Prostate gland (tissue), 2 donors: ENCODE measurements at places on chromosomes 5 and 9. TPM values are rescaled to one million over a fixed set of nuclear protein-coding genes. Genes with fewer than 3 reads are reported as not detected.
A peak's percentile ranks its signal among the peaks of the same experiment; 100 is the strongest.

PMPCA gene
- 29.2 TPM for total RNA-seq

CARTPT gene
- 1.5 TPM for total RNA-seq

PRDM9 gene
- 4.7 TPM for total RNA-seq

DIRAS2 gene
- not detected for total RNA-seq

EIF4E1B gene
- not detected for total RNA-seq

SLC34A1 gene
- total RNA-seq: not detected

SRD5A1 gene
- 9.4 TPM for total RNA-seq

ORM2 gene
- 0.91 TPM for total RNA-seq

TAF11L11 gene
- total RNA-seq: not detected

IFNA21 gene
- total RNA-seq: not detected

PKN3 gene
- total RNA-seq: 4.4 TPM

GFI1B gene
- total RNA-seq: 0.85 TPM

- DNase-seq: no peak
Observed at GRCh38 chr5:170573660-170574059, 69.8 kb downstream of the KCNIP1 start.

GRCh38 chr5:163878490-163878889, 373.1 kb downstream of the MAT2B start:
- no peak for DNase-seq

GRCh38 chr5:176381979-176382378, 6.4 kb downstream of the NOP16 start:
- DNase-seq: no peak

GRCh38 chr5:64569858-64570257, 64.0 kb downstream of the RGS7BP start:
- no peak for DNase-seq

DNA sequence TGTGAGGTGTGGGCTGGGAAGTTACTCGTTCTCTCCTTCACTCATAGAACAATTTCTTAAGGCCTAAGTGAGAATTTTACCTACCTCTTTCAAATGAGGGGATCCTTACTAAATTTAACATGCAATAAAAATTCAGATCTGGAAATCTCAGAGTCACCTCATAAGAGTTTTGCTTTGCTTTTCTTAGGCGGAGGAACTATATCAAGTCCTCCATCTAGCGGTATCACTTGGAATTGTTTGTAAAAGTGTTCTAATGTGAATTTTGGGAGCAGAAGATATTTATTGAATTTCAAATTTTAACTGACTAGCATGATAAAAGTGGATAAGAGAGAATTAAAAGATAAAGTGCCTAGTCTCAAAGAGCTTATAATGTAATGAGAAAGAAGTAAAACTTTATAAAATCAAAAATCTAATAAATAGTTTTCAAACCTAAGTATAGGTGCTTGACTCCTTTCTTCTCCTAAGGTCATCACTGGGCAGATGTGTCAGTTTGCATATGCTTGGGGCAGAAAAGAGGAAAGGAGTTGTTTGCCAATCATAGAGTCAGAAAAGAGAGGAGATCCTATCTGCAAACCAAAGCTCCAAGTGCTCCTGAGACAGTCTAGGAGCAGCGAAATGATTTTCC, 145.7 kb upstream of the DAB2 start:
- no peak for DNase-seq

GRCh38 chr5:75363726-75364495, 26.9 kb downstream of the HMGCR start:
- DNase-seq: peak; percentile 79

GRCh38 chr5:133952729-133953567, 15.5 kb downstream of the C5orf15 start:
- no peak for DNase-seq

DNA sequence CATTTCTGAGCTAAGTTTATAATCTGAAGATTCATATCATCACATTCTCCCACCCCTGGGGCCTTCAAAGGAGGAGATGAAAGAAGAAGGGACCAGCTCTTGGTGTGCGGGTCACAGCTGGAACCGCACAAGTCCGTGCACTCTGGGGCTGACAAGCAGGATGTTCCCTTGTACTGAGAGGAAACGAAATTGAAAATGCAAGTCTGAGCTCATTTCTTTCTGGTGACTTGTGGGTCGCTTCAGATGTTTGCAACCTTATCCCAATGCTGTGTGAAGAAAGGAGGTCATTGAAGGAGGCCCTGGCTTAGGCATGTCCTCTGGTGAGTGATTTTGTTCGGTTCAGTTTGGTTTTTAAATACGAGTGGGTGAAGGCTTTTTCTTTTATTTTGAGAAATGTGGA, 59.6 kb downstream of the C9orf152 start:
- no peak for DNase-seq

- DNase-seq: no peak
Observed at GRCh38 chr5:95471942-95472341, 80.8 kb downstream of the FAM81B start.

DNA sequence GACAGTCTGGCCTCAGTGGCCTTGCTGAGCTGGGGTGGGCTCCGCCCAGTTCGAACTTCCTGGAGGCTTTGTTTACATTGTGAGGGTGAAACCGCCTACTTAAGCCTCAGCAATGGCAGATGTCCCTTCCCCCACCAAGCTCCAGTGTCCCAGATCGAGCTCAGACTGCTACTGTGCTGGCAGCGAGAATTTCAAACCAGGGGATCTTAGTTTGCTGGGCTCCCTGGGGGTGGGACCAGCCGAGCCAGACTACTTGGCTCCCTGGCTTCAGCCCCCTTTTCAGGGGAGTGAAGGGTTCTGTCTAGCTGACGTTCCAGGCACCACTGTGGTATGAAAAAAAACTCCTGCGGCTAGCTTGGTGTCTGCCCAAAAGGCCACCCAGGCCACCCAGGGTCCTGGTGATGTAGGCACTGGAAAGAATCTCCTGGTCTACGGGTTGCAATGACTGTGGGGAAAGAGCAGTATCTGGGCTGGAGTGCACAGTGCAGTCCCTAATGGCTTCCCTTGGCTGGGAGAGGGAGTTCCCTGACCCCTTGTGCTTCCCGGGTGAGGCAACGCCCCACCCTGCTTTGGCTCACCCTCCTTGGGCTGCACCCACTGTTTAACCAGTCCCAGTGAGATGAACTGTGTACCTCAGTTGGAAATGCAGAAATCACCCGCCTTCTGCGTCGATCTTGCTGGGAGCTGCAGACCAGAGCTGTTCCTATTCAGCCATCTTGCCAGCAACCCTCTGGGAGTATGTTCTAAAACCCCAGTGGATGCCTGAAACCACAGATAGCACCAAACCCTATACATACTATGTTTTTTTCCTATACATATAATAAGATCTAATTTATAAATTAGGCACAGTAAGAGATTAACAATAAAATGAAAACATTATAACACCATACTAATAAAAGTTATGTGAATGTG, 95.5 kb downstream of the TMEM161B start:
- no peak for DNase-seq

- no peak for DNase-seq
Observed at GRCh38 chr5:50963971-50964745, 297.7 kb downstream of the PARP8 start.

GRCh38 chr9:35695943-35696401, 6.2 kb upstream of the TPM2 start:
- no peak for DNase-seq

GRCh38 chr9:112061152-112061740, 113.9 kb downstream of the SUSD1 start:
- no peak for DNase-seq

GRCh38 chr5:9265441-9266287, 280.2 kb downstream of the SEMA5A start:
- peak; percentile 28 for DNase-seq

DNA sequence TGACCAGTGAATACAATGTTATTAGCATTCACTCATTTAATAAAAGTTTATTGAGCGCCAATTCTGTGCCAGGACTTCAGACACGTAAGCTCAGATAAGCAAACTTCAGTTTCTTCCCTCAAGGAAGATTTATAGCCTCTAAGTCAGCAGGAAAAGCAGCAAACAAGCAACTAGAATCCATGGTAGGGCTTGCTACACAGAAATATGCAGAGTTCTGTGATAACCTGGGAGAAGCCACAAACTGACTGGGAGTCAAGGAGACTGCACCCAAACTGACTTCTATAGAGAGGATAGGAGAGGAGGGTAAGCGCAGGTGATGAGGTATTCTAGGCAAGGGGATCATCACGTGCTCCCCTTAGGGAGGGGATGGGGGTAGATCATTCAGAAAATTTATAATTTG, 1.4 kb upstream of the OGN start:
- DNase-seq: no peak

- no peak for DNase-seq
Observed at GRCh38 chr5:159182691-159183090, 26.7 kb downstream of the RNF145 start.

DNA sequence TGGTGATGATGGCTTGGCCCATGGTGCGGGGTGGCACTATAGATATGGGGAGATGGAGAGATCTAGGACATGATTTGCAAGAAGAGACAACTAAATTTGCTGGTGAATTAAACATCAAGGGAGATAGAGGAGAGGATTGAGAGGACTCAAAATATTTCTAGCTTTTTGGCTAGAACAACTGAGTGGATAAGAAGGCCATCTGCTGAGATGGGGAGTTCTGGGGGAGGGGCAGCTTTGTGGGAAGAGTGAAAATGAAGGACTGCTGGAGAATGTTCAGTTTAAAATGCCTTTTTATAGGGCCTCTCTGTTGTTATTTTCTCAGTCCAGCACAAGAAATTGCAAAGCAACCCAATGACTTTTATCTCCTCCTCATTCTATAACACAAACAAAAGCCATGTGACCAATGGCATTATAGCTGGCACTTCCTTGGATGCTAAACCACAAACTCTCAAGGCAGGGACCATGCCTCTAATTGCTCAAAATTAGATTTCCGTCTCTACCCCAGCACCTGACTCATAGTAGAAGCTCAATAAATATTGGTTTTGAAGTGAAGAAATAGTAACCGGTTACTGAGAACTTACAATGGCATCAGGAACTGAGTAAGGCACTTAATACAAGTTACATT, 29.8 kb downstream of the JAKMIP2 start:
- no peak for DNase-seq

GRCh38 chr9:69260161-69260560, 64.9 kb upstream of the ENTREP1 start:
- no peak for DNase-seq

- no peak for DNase-seq
Observed at GRCh38 chr9:134481762-134482161, 155.5 kb downstream of the RXRA start.

GRCh38 chr5:72463449-72464052, 43.7 kb downstream of the ZNF366 start:
- peak; percentile 39 for DNase-seq

GRCh38 chr9:23829580-23830475, 3.8 kb upstream of the ELAVL2 start:
- no peak for DNase-seq

DNA sequence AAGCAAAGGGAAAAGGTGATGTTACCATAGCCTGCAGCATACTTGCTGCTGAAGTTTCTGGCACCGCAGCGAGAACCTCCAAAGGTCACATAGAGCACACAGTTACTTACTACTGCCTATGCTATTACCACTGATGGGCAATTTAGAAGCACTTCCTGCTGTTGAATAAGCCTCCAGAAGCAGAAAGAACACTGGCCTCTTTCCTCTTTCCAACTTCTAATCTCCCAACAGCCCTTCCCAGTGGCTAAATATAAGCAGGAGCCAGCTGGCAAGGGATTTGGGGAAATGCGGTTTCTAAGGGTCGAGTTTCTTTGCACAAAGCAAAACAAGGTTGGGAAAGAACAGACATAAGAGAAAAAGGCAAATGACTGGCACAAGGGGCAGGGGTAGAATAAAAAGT, 669.2 kb upstream of the ACO1 start:
- DNase-seq: no peak

DNA sequence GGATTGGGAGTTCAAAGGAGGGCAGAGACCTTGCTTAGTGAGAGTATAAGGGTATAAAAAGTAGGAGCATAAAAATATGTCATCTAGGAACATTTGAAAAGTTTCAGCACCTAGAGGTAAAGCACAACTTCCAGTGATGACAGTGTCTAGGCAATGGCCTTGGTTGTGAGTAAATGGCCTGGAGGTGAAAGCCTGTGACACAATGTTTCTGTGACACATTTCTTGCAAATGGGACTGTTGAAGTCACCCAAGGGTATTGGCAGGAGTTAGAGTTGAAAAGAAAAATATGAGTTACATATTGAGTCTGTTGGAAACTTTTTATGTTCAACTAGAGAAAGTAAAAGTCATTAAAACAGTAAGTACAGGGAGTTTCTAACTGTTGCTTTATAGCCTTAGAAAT, 14.8 kb downstream of the C5orf47 start:
- no peak for DNase-seq
